Ovary (tissue), 10 donors: ENCODE measurements at places on chromosomes 3 and 15.

- no peak for DNase-seq
Observed at GRCh38 chr15:31387092-31387478, 60.5 kb downstream of the KLF13 start.

DNA sequence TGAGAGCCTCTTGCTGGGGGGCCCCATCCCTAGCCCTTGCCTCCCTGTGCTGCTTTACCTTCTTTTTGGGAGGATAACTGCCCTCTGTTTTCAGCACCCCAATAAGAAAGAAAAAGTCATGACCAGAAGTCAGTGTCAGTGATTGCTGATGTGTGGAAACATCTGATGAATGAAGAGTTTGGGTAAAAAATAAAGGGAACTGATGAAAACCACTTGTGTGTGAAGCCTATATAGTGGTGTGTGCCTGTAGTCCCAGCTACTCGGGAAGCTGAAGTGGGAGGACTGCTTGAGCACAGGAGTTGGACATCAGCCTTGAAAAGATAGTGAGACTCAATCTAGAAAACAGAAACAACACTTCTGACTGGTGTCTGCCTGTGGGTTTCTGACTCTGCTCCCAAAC lies 9.8 kb upstream of the CELSR3 start:
- DNase-seq = no peak

- DNase-seq = no peak
Observed at GRCh38 chr3:156180077-156180476, 59.7 kb downstream of the KCNAB1 start.

- DNase-seq = no peak
Observed at GRCh38 chr3:72440491-72440890, 407.8 kb downstream of the SHQ1 start.
